T1000 (cell line): ENCODE measurements at places on chromosomes 5 and 9.

- DNase-seq, result no peak
Observed at GRCh38 chr5:68953231-68953874, 140.5 kb upstream of the SLC30A5 start.

GRCh38 chr5:137181667-137182066, 317.5 kb downstream of the SPOCK1 start:
- no peak for DNase-seq

GRCh38 chr5:35789732-35790456, 66.8 kb upstream of the IL7R start:
- no peak for DNase-seq

DNA sequence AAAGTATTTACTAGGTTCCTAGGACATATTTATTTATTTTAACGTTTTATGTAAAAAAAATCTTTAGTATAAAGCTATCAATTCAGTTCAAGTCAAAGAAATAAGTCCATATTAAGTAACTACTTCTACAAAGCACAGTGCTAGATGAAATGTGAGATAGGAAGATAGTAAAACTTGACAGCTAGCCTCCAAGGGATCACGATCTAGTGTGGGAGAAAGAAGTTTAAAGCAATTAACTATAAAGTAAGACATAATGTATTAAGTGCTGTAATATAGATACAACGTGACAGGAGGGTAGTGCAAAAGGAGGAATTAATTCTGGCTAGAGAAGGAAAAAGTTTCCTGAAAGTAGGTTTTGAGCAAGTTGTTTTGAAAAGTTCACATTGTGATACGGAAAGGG, 134.9 kb downstream of the ST8SIA4 start:
- DNase-seq, result no peak

DNA sequence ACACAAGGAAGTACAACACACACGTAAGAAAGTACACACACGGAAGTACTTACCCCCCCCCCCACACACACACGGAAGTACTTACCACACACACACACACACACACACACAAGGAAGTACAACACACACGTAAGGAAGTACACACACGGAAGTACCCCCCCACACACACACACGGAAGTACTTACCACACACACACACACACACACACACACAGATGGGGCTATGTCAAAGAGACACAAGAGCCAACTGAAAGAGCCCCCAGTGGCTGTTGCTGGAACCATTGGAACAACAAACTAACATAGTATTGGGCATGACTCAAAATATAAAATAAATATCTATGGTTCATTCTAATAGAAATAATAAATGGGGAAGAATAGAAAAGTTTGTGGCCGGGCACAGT, 4.9 kb upstream of the MAPK9 start:
- no peak for DNase-seq

DNA sequence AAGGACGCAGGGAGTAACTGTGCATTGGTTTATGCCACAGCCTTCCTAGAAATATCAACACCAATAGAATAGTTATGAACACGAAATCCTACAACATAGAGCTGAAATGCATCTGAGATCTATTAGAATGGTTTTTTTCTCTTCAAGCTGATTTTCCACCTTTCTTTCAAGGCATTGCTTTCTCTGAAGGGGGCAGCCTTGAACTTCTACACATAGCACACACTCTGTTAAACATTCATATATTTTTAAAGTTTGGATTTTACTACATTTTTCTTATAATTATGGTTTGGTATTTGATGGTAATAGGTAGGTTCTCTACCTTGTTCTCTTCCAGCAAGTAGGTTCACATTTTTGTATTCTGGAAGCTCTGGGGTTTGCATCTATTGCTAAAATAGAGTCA, 661.8 kb downstream of the SEMA5A start:
- no peak for DNase-seq
